Natural killer cell treated with Interleukin-12 subunit alpha and Interleukin-12 subunit beta and Interleukin-15 and Interleukin-18, amount 100 ng/mL, for 72 hours (primary cell): ENCODE measurements at places on chromosomes 12 and 14.

GRCh38 chr12:32874078-32874477 is 22.5 kb downstream of the PKP2 start:
- DNase-seq = no peak

DNA sequence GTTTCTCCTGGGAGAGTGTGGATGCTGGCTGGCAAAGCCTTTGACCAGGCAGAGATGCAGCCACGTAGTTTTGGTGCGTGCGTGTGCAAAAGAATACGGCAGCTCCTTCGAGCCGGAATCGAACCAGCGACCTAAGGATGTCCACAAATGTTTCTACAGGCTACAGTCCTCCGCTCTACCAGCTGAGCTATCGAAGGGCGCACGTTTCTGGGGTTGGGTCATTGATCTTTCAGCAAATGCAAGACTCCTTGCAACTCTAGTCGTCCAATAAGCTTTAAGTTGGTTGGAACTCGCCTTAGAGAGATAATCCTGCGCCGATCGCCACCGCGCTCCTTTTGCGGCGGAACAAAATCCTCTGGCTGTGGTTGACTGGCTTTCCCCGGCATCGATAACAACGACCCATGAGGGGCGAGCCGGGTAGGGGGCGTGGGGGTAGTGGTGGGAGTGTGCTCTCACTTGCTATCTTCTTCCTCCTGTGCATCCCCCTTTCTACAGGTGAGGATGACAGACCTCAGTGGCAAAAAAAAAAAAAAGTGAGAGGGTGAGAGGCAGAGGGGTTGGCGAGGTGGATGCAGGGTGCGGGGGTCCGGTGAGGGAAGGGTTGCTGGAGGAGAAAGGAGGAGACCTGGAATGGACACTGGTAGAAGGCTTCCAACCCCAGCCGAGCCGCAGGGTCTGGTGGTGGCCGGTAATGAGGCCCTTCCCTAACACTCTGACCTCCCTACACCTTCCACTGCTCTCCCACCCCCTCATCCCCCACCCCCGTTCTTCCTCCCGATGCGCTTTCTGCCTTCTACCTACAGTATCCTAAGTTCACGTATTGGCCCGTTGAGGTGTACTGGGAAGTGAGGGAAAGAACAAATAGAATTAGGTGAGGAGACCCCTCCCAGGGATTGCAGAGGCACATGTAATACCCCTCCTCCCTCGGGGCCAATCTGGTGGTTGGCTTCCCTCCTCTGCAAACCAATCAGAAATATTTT is 11.8 kb upstream of the OR6S1 start:
- no peak for DNase-seq

DNA sequence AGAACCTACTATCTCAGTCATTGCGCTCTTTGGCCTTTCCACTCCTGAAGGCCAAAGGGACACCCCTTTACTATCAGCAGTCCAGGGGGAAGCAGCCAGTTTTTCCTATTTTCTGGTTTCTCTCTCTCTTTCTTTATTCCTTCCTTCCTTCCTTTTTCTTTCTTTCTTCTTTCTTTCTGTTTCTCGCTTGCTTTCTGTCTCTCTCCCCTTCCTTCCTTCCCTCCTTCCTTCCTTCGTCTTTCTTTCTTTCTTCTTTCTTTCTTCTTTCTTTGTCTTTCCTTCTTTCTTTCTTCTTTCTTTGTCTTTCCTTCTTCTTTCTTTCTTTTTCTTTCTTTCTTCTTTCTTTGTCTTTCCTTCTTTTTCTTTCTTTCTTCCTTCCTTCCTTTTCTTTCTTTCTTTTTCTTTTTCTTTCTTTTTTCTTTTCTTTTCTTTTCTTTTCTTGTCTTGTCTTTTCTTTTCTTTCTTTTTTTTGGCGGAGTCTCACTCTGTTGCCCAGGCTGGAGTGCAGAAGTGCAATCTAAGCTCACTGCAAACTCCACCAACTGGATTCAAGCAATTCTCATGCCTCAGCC is 64.9 kb upstream of the OTX2 start:
- no peak for DNase-seq

DNA sequence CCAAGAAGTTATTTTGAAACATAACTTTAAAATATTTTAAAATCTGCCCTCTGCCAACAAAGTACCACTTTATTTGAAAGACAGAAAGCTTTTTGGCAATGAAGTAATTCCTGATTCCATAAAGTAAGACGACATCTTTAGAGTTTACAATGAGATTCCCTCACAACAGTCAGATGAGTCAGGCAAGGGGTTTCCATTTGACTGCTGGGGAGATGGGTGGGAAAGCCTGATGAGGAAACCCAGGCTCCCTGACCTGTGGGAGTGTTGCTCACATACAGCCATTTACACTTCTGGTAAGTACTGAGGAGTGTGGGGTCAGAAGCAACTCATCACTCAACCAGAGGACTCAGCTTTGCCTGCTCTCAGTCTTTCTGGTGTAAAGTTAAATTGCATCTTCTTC is 10.2 kb downstream of the KITLG start:
- DNase-seq = no peak

DNA sequence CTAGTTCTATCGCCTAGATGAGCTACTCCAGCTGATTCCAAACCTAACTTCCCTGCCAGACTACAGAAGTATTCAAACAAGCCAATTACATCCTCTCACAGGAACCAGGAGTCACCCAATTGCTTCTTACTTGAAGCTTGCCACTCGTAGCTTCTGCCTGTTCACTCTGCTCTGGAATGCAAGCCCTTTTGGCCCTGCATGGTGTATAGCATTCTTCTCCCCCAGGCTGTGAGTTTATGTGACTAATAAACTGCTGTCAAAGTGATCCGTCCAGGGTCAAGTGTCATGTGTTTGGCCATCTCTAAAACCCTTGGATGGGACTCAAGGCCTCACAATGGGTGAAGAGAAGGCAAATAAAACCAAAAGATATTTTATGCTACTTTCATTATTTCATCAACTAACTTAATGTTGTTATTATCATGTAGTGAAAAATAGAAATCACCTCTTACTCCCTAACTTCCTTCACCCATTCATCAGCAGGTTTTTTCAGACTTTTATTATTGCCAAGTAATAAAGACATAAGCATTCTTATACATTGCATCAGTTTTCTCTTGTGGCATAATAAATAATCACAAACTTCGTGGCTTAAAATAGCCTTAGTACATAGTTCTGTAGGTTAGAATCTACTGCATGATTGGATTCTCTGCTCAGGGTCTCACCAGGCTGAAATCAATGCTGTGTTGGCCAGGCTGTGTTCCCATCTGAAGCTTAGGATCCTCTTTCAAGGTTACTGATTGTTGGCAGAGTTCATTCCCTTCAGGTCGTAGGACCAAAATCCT is 1981.7 kb upstream of the FLRT2 start:
- no peak for DNase-seq

DNA sequence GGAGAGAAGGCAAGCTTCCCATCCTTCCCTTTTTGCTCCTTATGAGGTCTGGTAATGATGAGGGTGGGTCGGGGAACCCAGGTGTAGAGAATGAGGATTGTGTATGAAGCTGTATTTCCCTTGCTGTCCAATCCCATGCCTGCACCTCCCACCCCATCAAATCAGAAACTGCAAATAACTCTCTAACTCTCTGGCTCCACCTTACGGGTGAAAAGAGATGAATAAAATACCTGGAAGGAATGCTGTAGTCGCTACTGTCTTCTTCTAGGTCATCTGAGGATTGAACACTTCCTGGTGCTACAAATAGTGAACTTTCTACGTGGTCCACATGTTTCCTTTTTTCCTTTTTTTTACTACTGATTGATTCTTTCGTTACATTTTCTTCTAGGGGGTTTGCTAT is 38.9 kb upstream of the DICER1 start:
- no peak for DNase-seq

- DNase-seq = no peak
These were observed 39.9 kb downstream of the SNAPC1 start for GRCh38 chr14:61802010-61802568.

- DNase-seq = no peak
These were observed 21.0 kb downstream of the IGF1 start for GRCh38 chr12:102459314-102459713.

- peak; percentile 8 for DNase-seq
These were observed 2.0 kb upstream of the AMN start for GRCh38 chr14:102920273-102920997.

DNA sequence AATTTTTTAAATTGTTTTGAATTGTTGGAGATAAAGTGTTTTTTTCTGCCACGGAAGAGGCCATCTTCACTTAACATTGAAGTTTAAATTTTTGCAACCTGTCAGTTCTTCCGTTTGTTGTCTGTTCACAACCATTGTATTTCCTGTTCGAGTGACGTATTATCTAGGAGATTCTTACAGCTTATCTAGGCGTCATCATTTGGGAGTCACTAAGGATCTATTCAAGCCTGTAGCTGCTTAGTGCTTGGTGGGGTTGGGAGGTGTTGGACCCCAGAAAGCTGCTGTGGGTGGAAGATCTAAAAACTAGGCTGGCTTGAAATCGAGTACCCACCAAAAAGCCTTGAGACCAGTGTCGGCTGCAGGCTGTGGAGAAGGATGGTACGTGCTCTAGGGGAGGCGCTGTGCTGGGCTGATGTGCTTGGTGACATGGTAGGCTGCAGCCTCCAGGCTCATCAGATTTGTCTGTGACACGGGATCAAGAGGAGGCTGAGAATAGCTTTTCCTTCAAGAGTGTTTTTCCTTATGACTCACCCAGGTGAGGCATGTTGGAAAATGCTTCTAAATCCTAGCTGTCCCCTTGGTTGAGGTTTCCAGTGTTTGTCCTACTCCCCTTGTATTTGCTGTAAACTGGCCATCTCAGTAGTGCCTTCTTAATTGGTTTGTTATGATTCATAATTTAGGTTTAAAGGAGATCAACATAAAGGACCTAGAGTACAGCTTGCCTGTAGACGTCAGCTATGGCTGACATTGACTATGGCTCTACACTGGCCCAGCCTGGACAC is 57.8 kb downstream of the ATG14 start:
- no peak for DNase-seq

DNA sequence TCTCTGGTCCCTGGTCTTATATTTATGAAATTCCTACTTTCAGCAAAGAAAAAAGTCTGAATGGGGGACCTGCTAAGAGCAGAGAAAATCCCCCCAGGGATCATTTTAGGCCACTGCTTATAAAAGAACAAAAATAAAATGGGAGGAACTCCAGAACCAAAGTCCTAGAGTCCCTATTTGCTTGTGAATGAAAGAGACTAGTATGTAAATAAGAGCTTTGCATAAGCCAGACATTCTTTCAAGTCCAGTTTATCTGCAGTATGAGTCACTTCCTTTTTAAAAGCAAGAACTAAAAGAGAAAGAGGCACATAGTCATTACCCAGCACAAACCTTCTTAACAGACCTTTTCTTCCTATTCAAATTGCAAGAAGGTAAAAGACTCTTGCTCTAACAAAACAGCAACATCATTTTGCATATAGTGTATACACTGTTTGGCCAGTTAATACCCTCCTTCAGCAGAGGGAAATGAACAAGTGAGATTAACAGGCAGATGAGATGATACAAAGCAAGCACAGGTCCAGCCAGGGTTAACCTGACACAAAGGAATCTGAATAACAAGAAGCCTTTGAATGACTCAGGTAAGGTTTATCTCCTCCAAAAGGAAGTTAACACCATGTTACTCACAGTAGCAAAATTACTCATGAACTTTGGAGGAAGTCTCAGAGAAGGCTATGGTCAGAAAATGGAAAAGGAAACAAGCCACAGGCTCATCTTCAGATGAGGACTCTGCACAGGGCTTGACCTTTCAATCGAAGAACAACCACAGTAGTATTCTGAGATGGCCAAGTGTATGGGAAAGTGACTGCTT is 87.3 kb downstream of the PHLDA1 start:
- DNase-seq = no peak

DNA sequence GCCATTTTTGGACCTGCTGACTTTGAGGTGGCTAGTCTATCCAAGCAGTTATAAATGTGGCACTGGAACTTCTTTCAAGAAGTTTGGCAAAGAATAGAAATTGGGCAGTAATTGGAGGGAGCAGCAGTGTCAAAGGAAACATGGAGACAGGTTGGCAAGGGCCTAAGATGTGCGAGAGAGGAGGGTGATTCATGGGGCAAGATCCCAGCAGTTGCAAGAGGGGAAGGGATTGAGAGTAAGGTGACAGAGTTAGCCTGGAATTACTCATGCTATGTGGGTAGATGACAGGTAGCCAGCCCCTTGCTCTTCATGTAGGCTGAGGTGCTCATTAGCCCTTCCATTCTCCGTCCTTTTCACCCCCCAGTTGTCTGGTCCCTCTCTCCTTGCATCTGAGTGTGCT is 42.2 kb downstream of the FBXL14 start:
- DNase-seq = no peak

DNA sequence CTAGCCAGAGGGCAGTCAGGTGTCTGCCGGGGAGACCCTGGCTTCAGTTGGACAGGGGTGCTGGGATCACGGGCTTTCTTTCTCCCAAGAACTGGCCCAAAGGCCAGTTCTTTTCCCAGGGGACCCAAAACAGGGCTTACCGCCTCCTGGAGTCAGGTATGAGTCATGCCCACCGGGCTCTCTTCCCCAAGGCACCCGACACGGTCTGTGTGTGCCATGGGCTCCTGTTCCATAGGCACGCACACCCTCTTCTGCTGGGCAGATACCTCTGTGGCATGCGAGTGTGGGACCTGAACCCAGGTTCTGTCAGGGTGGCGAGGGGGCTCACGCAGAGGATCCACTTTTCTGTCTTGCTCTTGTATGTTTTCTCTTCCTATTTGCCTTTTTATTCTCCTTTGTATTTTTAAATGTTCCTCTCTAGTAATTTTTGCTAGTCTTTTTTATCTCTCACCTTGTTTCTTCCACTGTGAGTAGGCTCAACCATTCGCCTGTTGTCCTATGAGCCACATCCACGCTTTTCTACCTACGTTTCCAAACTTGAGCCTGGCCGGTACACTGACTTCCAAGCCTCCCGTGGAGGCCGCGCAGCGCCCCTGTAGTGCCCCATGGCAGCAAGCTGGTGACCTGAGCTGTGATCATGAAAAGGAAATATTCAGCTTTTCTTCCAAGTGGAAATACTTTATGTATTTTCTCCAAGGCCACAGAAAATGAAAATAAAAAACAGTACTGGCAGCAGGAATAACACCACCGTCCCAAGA is 362.2 kb downstream of the CACNA1C start:
- DNase-seq = no peak

DNA sequence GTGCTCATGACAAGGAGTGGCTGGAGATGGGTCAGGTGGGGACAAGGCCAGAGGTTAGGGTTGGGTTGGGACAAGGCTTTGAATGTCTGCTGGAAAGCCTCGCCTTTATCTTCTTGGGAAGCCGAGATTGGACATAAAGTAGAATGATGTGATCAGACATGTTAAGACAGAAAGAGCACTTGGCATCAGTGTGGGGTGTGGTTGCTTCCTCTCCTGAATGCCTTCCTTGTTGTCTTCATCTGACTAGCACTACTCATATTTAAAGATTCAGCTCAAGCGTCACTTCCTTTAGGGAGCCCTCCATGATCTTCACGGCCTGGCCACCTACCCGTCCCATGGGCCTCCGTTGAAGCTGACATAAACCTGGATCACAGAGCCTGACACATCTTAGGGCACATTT is 14.8 kb upstream of the C12orf75 start:
- no peak for DNase-seq

GRCh38 chr14:24307575-24308341 is at the start of gene CIDEB:
Gene CIDEB (minus strand): TSS chr14:24307977. CDS start chr14:24307858, 119 bp downstream.
- DNase-seq = no peak

- no peak for DNase-seq
These were observed 36.2 kb downstream of the PAPOLA start for GRCh38 chr14:96538097-96538989.

GRCh38 chr12:31278424-31278823 is 47.5 kb downstream of the SINHCAF start:
- DNase-seq = no peak

GRCh38 chr12:42737398-42737797 is 147.9 kb upstream of the PRICKLE1 start:
- DNase-seq = no peak
